ENCODE measurements at places on chromosomes 16 and 17.

GRCh38 chr16:11251525-11252481, 4.2 kb downstream of the SOCS1 start:
- peak; percentile 74 for DNase-seq

GRCh38 chr16:64308721-64309120, 813.1 kb downstream of the CDH11 start:
- no peak for DNase-seq

DNA sequence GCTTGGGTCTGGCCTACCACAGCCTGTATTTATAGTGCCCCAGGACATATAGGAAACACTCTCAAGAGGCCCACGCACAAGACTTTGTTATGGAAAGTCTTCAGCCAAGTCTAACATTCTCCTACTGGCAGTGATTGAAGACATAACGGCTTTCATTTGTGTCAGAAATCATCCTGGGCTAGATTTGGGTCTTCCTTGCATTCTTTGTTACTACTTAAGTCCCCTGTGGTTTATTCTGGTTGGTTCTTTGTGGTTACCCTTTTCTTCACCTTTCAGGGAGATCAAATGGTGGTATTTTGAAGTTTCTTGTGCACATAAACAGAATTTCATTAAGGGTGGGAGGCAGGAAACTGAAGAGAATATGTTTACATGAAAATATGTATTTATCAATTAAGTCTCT, 37.7 kb downstream of the REXO5 start:
- DNase-seq: no peak

DNA sequence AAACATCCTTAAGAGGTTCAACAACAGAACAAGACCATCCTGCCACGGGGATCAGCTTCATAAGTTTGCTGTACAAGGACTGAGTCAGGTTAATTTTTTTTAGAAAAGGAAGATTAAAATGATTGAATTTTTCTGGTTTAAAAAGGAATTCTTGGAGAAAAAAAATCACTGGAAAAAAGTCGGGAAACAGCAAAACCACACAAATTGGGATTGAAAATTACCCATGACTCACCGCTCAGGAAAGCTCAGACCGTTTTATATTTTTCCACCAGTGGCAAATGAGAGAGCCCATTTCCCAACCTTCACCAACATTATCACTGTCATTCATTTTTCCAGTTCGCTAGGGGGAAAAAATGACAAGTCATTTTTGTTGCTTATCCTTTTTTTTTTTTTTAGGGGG, 46.6 kb downstream of the MRM3 start:
- no peak for DNase-seq

- no peak for DNase-seq
Measured at GRCh38 chr16:90053902-90054500, 23.1 kb downstream of the PRDM7 start.

DNA sequence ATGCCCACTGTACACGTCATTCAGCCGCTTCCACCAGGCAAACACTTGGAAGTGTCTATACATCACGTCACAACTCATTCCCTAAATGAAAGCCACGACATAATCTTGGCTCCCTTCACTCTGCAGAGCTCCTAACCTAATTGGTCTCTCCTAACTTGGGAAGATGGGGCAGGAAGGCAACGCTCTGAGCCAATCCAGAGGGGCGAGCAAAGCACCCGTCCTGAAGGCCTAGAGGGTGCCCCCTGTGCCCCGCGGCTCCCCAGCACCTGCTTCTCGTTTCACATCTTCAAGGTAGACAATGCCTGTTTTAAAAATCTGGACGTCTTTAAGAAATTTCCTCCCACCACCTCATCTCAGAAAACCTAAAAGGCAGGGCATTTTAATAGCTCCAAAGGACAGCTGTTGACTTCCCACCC, 1.0 kb downstream of the CSNK2A2 start:
- DNase-seq: no peak

Measured in stimulated activated naive CD4-positive, alpha-beta T cell treated with Interleukin-2 at 50 U/mL for 16 hours (primary cell).